ENCODE measurements at places on chromosomes 11 and 22.

DNA sequence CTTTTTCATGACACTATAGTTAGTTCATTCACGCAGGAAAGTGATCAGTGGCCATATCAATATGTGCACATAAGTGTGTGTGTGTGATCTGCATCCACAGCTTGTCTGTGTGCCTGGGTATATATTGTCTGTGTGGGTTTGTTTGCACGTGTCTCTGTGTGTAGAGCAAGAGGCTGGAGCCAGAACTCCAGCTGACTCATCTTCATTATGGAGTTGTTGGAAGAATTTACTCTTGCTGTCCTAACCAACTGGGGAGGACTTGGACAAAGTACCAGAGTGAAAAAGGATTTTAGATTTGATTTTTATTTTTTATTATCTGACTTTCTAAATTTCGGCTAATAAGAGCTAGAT lies 63.9 kb downstream of the TP53I11 start:
- DNase-seq, result peak; percentile 84

GRCh38 chr11:130390071-130390758 lies 38.2 kb downstream of the ADAMTS8 start:
- DNase-seq, result peak; percentile 69

GRCh38 chr11:16773981-16774935 lies 35.8 kb downstream of the C11orf58 start:
- no peak for DNase-seq

DNA sequence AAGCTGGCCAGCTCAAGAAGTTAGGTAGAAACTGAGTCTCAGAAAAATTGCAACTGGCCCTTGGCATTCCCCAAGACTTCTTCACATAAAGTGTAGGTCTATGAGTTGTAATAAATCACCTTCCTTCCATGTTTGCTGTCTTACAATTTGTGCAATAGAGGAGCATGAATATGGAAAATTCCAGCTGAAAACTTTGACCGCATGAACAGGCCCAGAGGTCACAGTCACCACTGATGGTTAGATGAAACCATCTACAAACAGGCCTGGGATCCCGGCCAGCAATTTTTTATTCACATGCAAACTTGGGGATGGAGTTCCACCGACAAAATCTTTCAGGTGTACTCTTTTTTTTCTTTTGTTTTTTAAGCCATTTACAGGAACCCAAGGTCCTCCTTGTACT lies 88.1 kb downstream of the SERGEF start:
- no peak for DNase-seq

DNA sequence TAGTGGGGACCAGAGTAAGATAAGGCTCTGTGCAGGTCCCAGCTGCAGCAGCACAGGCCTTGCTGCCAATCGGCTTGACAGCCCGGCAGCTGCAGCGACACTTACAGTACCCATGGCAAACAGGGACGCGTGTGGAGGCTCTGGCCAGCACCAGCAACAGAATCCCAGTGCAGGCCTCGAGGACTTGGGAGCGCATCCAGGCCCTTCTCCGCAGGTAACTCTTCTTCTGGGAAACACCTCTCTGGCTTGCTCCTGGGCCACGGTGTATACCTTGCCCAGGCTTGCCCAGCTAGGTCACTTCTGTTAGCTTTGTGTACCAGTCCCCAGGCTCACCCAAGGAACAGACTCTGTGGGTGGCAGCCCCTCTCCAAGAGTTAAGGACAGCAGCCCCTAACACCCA lies 126.7 kb downstream of the CTTN start:
- DNase-seq, result no peak

- peak; percentile 55 for DNase-seq
Observed at GRCh38 chr11:96197103-96197502, 145.9 kb downstream of the MAML2 start.

GRCh38 chr11:126431401-126432064 lies 76.0 kb downstream of the ST3GAL4 start:
- DNase-seq, result peak; percentile 79

GRCh38 chr22:29700206-29700899 lies 19.4 kb upstream of the CABP7 start:
- peak; percentile 37 for DNase-seq

DNA sequence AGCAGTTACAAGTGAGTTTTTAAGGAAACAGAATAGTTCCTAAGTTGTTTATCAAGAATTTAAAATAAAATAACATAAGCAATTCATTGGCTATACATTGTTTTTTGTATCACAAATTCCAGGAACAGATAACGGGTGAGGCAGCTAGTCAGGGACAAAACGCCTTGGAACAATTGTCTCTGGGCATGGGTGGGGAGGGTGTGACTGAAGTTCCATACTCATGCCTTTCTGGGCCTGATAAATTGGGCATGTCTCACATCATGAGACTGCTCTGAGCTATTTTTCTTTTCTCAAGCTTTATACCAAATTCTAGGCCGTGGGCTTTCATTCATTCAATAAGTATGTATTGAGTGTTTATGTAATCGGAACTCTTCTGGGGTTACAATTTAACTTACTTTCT lies 21.6 kb downstream of the FOLR3 start:
- DNase-seq, result no peak

DNA sequence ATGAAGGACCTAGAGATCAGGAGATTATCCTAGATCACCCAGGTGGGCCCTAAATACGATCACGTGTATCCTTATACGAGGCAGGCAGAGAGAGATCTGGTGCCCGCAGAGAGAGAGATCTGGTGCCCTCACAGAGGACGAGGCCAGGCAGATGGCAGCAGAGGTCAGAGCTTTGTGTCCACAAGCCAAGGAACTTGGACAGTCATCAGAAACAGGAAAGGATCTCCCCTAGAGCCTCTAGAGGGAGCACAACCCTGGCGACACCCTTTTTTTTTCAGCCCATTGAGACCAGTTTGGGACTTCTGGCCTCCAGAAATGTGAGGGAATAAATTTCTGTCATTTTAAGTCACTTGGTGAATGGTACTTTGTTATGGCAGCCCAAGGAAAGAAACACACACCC lies 25.5 kb upstream of the TIMP3 start:
- peak; percentile 15 for DNase-seq

DNA sequence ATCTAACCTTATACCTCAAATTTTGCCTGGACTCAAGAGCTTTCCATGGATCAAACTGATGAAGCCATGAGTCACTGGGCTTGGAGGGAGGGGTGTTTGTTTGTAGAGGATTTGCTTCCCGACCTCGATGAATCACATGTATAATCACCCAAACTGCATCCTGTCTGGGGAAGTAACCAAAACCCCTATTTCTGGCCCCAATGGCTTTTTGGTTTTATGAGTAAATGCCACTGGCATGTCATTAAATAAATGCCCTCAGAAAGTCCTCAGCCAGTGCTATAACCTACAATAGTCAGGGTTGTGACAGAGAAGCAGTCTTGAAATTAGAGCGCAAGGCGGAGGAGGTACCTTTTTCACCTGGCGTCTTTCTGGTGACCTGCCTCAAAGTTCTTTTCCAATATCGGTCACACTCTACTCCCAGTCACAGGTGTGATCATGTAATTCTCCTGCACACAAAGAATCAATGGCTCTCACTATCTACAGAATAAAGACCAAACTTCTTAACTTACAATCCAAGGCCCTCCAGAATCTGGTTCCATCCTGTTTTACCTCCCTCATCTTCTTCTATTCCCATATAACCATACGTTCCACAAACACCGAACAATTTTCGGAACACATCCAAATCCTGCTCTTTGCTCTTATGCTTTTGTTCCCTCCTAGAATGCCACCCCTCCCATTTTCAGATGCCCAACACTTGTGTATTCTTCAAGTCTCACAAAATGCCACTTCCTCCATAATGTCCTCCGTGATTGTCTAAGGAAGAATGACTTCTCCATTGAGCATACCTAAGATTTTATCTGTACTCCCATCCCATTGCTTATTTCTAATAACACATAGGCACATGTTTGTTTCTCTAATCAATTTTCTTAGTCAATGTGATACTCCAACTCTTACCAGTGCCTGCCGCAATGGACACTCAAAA lies 81.3 kb upstream of the BLID start:
- peak; percentile 99 for DNase-seq

DNA sequence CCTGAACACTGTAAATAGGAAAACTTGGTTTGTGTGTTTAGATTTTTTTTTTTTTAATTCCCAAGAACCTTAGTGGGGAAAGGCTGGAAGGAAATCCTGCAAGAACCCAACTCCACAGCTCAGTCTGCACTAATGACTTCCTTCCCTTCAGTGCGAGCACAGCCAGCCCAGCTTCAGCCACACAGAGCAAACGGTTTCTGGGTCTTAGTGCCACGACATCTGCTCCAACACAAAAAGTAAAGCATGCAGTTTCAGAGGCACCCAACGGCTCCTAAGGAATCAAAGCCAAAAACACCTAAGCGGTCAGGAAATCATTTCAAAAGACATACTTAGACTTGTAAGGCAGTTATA lies 236.1 kb downstream of the TTC28 start:
- DNase-seq, result peak; percentile 82

- peak; percentile 9 for DNase-seq
Observed at GRCh38 chr11:102615077-102615893, 9.8 kb downstream of the MMP20 start.

DNA sequence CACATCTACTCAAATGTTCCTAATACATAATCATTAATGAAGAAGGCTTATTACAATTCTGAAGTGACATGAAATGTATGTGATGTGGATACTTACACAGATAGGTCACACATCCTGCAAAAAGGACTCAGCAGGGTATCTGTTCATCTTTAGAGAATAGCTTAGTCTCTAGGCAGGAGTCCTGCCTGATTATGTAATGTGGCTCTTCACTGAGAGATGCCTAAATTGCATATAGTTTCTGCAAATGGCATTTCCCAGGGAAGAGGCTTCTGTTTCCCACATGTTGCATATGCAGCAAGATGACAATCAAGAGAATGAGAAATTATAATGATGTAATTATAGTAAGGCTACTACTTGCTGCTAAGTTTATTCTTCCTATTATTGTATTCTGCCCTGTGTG lies 58.8 kb upstream of the SLC36A4 start:
- no peak for DNase-seq

- peak; percentile 91 for DNase-seq
Observed at GRCh38 chr11:10351765-10352641, 47.1 kb downstream of the ADM start.

GRCh38 chr11:72446929-72447769 lies 12.8 kb upstream of the CLPB start:
- DNase-seq, result peak; percentile 73

DNA sequence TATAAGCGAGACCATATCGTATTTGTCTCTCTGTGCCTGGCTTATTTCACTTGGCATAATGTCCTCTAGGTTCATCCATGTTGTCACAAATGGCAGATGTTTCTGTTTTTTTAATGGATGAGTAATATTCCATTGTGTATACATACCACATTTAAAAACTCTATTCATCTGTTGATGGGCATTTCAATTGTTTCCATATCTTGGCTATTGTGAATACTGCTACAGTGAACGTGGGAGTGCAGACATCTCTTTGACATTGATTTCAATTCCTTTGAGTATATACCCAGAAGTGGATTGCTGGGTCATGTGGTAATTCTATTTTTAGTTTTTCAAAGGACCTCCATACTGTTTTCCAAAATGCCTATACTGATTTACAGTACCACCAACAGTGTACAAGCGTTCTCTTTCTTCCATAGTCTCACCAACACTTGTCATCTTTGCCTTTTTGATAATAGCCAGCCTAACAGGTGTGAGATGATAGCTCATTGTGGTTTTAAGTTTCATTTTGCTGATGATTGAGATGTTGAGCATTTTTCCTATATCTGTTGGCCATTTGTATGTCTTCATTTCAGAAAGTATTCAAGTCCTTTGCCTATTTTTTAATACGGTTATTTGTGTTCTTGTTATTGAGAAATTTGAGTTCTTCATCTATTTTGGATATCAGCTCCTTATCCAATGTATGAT lies 194.7 kb upstream of the E2F8 start:
- DNase-seq, result no peak

GRCh38 chr11:7656704-7657103 lies 16.6 kb downstream of the CYB5R2 start:
- no peak for DNase-seq

DNA sequence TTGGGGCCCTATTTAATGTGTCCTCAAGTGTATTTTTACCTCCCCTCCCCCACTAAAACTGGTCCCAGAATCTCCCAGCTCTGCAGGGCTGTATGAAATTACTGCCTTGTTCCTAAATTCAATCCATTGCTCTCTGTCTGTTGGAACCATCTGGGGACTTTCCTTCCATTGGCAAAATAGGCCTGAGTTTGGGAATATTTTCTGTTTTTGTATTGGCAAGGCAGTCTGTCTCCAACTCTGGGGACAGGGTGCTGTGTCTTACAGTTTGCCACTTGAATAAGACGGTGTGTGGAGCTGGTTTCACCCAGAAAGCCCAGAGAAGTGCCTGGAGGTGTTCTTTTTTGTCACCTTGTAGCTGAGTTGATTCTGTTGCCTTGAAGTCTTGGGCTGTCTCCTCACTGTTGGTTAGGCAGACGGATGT lies 1.3 kb downstream of the PACS1 start:
- no peak for DNase-seq

DNA sequence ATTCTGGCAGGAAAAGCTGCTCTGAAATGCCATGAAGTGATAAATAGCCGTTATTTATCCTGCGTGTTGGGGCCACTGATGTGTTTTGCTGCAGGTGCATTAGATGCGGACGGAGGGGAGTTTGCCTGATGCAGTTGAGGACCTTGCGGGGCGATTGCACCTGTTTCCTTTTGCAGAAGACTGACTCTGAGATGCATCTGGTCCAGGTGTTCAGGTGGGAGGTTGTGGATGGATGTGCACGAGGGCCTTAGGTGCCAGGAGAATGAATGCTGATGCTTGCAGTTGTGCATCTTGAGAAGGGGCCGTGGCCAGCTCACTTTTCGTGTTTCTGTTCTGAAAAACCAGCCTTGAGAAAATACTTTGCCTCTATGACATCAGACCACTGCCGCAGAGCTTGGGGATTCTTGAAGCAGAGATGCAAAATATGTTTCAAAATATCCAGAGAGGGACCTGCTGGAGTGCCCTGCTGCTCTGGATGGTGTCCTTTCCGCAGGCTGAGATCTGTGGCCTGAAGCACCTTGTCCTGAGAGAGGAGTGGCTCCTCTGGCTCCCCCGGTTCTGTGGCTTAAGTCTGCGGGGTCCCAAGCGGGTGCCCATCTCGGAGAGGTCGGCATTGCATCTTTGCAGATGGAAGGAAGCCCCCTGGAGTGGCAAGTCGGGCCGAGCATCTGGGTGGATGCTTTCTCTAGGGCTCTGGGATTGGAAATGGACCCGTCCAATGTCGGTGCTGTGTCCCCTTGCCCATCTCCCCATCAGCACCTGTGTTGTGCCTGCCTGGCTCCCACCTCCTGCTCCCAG lies 1031.1 kb downstream of the TBC1D22A start:
- no peak for DNase-seq

GRCh38 chr11:2904153-2905052 lies 18.8 kb upstream of the CDKN1C start:
- no peak for DNase-seq

DNA sequence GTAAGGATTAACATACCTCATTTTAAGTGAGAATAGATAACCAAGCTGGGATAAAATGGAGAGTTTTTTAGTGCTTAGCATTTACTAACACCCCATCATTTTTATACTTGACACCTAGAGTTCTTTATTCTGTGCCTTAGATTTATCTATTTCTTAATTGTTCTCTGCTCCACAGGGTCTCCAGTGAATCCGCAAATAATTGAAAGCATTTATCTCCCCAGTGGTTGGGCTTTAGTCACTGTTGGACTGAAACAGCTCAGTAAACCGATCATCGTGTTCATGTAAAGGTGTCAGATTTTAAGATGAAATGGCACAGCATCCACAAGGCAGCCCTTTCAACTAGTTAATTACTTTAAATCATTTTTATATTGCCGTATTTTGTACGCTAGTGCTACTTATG lies 17.8 kb upstream of the GRIA4 start:
- DNase-seq, result no peak

GRCh38 chr11:33296695-33297094 lies 39.5 kb downstream of the HIPK3 start:
- DNase-seq, result no peak
